Stimulated activated CD4-positive, alpha-beta T cell treated with anti-CD3 and anti-CD28 coated beads, TNF-alpha, amount 100 ng/mL, for 24 hours (primary cell): ENCODE measurements at places on chromosomes 7 and 10.

- DNase-seq = no peak
These were observed 12.4 kb upstream of the SCRN1 start for GRCh38 chr7:30001998-30002397.

- DNase-seq = peak; percentile 32
These were observed 26.6 kb upstream of the ASCC1 start for GRCh38 chr10:72242675-72243074.

DNA sequence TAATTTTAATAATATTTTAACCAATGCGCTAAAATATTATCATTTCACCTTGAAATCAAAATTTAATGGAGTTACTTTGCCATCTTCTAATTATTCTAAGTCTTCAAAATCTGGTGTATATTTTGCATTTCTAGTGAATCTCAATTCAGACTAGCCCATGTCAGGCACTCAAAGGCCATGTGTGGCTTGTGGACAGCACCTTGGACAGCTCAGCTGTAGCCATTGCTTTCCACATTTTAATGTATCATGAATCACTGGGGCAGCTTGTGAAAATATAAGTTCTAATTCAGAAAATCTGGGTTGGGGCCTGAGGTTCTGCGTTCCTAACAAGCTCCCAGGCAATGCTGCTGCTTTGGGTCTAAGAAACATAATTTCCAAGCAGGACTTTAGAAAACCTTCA lies 57.2 kb downstream of the MGAM2 start:
- no peak for DNase-seq

DNA sequence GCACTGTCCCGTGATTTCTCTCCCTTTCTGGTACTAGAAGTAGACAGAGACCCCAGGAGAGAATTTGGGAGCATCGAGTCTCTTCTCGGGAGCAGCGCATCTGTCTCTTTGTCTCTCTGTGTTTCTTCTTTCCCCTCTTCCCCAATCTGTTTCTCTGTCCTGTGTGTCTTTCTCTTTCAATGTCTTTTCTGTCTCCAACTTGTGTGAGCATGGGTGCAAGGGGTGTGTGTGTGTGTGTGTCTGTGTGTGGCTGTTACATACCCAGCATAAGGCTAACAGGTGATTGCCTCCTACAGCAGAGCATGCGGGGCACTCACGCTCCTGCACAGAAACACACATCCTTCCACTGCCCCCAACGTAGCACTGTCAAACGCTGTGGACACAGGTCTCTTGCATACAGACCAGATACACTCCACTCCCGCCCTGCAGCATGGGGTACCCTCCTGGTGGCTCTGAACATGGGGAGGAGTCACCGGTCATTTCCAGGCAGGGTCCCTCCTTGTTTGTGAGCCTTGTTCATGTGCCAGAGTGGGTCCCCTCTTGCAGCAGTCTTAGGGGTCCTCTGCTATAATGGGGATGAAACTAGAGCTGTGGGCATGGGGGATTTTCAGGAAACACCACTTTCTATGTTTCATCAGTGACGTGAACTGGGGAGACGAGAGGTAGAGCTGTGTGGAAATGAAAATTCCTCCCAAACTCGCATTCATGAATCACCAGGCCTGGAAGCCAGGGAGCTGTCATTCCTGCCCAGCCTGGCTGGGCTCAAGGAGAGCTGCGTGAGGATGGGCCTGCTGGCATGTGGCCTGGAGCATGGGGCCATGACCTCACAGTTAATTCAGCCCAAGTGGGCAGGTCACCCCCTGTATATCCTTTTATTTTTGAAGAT lies 980 bp downstream of the ADAMTS14 start:
- no peak for DNase-seq

DNA sequence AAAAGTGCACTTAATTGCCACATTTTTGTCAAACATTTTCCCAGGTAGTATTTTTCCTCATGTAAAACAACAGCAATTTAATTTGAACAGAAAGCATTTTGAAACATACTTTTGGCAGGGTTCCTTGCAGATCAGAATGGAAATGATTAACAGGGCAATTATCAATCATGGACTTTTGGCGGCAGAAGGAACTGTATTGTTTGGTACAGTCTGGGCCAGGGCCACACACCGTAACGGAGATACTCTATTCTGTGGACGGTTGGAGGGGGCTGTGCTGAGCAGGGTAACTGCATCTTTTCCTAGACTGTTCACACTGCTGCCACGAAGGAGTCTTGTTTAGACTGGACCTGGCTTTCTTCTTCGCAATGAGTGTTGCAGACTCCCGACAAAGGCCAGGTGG lies 62.3 kb downstream of the EGFR start:
- DNase-seq = no peak

DNA sequence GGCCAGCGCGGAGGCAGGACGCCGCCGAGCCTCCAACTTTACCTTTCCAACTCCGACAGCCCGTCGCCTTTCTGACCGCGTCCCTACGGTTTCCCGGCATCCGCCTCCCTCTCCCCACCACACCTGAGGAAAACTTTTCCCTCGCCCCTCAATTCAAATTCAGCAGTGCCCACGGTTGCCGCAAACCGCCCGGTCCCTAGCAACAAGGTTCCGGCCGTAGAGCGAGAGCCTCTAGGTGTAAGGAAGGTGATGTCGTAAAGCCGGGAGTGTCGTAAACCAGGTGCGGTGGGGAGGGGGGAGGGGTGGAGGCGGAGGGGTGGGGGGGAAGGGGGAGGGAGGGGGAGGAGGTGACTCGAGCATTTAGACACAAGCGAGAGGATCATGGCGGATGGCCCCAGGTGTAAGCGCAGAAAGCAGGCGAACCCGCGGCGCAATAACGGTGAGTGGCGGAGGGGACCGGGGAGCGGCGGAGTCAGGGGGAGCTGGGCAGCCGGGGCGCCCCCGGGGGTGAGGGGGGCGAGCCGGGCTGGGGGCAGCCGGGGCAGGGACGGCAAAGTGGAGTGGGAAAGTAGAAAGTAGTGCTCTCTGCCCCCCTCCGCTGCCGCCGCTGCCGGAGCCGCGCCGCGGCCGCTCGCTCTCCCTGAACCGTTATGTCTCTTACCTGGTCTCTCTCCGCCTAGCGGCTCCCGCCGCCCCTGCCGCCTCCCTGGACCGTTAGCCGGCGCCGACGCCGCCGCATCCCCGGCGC lies at the start of gene ZEB1:
Gene ZEB1, plus strand, starts transcription at position 363 of the 748 bp plus-strand sequence. Its CDS starts 19 bp downstream, at position 382.
- DNase-seq = peak; percentile 80

- no peak for DNase-seq
These were observed at the start of gene PNLIPRP2 for GRCh38 chr10:116620423-116621400. Gene PNLIPRP2 (plus strand): TSS chr10:116620953.

GRCh38 chr7:24812305-24812945 lies 55.2 kb upstream of the GSDME start:
- no peak for DNase-seq

GRCh38 chr10:32938554-32939061 lies 19.4 kb downstream of the ITGB1 start:
- no peak for DNase-seq

- DNase-seq = no peak
These were observed 157.4 kb upstream of the MAGI2 start for GRCh38 chr7:79610748-79611304.

DNA sequence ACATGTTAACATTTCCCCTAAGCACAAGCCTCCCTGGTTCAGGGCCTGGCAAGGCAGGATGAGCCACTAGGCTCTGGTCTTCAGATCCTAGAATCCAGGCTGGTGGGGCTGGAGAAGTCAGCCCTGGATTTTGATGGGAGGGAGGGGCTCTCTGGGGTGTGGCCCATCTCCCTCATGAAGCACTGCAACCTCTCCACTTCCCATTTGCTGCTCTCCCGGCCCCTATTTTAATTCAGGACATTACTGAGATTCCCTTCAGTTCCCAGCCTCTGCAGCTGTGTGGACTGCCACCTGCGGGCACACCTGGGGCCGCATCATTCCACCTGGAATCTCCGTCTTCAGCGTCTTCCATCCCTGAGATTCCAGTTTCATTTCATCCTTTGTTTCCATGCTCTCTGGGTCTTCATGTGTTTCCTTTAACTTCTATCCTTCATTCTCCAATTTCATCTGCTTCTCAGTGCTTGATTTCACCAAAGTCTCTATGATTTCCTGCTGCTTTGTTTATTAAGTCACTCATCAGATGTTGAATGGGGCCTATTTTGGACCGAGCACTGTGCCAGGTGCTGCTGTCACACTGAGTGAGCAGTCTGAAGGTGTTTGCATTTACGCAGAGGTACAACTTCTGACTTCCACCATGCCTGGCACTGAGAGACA lies 253.6 kb downstream of the WDR37 start:
- no peak for DNase-seq

DNA sequence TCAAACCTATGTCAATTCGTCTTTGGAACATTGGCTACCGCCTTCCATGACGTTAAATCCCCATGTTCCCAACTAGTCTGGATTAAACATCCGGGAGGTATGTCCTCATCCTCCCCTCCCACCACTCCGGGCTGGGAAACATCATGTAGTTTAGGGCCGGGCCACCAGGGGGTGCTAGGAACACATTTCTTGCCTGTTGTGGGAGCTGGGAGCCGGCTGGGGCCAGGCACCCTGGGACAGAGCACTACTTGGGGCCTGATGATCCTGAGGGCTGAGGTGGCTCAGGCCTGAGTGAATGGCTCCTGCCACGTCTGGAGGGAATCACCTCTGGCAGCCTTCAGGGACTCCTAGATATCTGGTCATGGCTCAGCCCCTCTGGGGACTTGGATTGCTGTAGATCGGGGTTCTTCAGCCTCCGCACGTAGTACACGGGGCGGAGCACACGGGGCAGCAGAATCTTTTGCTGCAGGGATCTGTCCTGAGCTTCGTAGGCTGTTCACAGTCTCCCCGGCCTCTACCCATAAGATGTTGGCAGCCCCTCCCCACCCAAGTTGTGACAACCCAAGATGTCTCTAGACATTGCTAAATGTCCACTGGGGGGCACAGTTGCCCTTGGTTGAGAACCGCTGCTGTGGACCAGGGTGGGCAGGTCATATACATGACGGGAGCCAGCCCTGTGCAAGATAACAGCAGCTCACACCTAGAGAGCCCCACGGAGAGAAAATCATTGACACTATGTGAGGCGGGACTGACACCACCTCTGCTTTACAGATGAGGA lies 141.2 kb upstream of the ZNF716 start:
- DNase-seq = peak; percentile 3

DNA sequence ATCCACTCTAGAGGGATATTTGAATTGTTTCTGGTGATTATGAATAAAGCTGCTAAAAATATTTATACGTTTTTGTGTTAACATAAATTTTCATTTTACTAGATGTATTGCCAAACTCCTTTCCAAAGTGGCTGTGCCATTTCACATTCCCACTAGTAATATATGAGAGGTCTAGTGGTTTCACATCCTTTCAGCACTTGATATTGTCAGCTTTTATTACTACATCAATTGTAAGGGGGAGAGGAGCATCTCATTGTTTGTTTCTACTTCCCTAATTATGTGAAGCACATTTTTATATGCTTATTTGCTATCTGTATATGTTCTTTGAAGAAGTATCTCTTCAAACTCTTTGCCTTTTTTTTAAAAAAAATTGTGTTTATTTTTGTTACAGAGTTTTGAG lies 184.5 kb downstream of the ADK start:
- no peak for DNase-seq

- DNase-seq = no peak
These were observed 239.2 kb upstream of the ZMIZ1 start for GRCh38 chr10:78829565-78829964.

- DNase-seq = no peak
These were observed 31.5 kb upstream of the ADCYAP1R1 start for GRCh38 chr7:31020652-31021051.

- no peak for DNase-seq
These were observed 10.1 kb upstream of the SEMA3A start for GRCh38 chr7:84204655-84205054.

GRCh38 chr10:24617771-24618396 lies 105.8 kb downstream of the ARHGAP21 start:
- no peak for DNase-seq

- no peak for DNase-seq
These were observed 50.1 kb upstream of the IFRD1 start for GRCh38 chr7:112400141-112400540.
